ENCODE measurements at places on chromosomes 4 and X. TPM values are rescaled to one million over a fixed set of nuclear protein-coding genes. Genes with fewer than 3 reads are reported as not detected.
A peak's percentile ranks its signal among the peaks of the same experiment; 100 is the strongest.

- DNase-seq, result no peak
These were observed 173.1 kb downstream of the TMEM47 start for GRCh38 chrX:34483980-34484379.

DNA sequence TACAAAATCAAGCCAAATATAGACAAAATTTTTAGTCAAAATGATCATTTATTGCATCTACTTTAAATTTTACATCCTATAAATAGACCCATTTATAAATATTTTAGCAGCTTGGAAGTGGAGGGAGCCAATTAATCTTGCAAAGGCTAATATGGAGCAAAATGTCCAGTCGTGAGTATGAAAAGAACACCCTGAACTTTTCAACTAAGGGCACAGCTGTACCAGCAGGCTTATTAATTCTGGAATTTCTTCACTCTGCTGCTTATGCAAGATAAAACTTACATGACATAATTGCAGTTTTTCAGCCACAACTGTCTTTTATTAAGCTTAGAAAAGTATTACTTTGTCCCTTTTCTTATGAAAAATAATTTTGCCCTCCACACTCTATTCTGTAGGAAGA, 22.9 kb upstream of the USP53 start:
- DNase-seq, result no peak

- peak; percentile 14 for DNase-seq
These were observed 104.7 kb downstream of the NKX6-1 start for GRCh38 chr4:84394386-84394785.

- DNase-seq, result no peak
These were observed 164.8 kb downstream of the CHM start for GRCh38 chrX:85882601-85883000.

DNA sequence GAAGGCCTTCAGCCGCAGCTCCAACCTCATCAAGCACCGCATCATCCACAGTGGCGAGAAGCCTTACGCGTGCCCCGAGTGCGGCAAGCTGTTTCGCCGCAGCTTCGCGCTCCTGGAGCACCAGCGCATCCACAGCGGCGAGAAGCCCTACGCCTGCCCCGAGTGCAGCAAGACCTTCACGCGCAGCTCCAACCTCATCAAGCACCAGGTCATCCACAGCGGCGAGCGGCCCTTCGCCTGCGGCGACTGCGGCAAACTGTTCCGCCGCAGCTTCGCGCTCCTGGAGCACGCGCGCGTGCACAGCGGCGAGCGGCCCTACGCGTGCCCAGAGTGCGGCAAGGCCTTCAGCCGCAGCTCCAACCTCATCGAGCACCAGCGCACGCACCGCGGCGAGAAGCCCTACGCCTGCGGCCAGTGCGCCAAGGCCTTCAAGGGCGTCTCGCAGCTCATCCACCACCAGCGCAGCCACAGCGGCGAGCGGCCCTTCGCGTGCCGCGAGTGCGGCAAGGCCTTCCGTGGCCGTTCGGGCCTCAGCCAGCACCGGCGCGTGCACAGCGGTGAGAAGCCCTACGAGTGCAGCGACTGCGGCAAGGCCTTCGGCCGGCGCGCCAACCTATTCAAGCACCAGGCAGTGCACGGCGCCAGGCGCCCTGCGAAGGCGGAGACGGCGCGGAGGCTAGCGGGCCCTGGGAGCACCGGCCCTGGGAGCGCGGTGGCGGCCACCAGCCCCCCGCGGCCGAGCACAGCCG, 9.8 kb downstream of the ZFP92 start:
- no peak for DNase-seq

GRCh38 chrX:15576019-15576418, 24.7 kb downstream of the ACE2 start:
- no peak for DNase-seq

GRCh38 chr4:71239365-71239764, 99.5 kb upstream of the SLC4A4 start:
- DNase-seq, result no peak

DNA sequence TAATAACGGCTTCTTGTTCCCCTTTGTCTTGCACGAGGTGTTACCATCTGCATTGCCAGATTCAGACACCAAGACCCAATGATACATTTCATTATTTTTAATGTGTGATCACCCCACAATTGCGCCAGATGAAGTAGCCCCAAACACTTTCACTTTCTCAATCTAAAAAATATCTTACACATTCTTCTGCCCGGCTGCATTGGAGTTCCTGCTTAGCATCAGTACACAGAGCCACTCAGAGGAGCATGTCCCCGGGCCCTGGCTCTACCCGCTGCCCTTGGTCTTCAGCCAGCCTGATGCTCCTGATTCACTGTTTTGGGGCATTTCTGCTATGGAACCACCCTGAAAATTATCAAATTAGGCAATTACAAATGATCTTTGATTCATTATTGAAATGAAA, 66.0 kb upstream of the TENM3 start:
- peak; percentile 59 for DNase-seq

DNA sequence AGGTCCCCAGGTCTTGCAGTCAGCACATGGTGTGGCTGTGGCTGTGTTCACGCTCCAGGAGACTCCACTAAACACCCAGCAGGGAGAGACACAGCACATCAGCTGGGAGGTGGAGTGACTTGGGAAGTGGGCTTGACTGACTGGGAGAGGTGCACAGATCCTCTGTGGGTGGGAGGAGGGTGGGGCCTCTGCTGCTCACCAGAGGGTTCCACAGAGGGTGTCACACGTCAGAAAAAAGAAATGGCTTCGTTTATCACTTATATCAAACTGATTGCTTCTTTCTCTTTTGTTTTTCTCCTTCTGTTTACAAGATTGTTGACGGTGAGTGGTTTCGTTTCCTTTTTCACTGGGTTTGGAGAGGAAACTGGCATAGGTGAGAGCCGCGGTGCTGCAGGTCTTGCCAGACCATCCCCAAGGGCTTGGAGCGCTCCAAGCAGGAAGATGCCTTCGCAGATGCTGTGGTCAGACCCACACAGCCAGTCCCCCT, 24.8 kb upstream of the FAM193A start:
- DNase-seq, result no peak

DNA sequence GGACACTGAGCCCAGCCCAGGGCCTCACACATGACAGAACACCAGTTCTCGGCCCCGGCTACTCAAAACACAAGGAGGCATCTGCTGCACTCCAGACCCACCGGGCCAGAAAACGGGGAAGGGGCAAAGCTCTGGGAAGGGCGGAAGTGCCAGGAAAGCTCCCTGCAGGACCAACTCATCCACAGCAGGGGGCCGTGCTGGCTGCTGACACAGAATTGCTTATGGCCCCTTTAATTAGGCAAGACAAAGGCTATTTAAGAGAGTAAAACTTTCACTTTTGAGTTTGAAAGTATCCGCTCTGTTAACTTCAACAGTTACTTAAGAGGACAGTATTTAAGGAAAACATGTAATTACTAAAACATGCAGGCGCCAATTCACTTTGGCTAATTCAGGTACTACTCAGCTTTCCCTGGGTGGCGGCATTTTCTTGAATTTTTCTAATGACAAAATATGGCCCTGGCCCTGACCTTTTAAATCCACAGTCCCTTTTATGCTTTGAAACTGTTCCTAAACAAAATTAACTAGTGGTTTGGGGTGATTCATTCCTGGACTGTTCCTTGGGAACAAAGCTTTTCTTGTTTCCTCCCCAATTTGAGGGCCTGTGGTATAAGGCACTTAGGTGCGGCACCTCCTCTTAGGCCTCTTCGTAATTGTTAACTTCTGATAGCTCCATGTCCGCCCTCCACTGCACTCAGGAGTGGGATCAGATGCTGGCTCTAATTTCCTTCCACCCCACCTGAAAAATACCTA, 40.4 kb downstream of the NSG1 start:
- peak; percentile 33 for DNase-seq

DNA sequence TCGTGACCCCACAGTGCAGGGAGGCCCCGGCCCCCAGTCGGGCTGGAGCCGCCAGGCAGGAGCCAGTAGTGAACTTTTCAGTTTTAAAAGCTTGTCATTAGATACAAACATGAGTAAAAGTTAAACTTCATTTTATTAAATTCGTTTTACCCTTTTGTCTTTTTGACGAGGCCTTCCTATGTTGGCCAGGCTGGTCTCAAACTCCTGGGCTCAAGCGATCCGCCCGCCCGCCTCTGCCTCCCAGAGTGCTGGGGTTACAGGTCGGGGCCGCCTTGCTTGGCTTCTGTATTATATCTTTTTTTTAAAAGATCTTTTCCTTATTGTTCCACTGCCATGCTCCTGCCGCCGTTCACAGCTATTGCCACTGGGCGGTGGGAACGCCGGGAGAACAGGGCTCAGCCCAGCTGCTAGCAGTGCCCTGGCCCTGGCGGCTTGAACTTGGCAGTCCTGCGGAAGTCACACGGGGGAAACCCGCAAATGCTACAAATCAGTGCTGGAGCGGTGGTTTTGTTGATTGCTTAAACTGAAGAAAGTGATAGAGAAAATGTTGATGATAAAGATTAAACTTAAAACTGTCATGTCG, 968 bp upstream of the NELFA start:
- DNase-seq, result peak; percentile 75

- peak; percentile 9 for DNase-seq
These were observed 6.5 kb upstream of the USP46 start for GRCh38 chr4:52665592-52665991.

Gene F8A3
- total RNA-seq, result 1.1 TPM

Gene HS3ST1
- total RNA-seq, result not detected

DNA sequence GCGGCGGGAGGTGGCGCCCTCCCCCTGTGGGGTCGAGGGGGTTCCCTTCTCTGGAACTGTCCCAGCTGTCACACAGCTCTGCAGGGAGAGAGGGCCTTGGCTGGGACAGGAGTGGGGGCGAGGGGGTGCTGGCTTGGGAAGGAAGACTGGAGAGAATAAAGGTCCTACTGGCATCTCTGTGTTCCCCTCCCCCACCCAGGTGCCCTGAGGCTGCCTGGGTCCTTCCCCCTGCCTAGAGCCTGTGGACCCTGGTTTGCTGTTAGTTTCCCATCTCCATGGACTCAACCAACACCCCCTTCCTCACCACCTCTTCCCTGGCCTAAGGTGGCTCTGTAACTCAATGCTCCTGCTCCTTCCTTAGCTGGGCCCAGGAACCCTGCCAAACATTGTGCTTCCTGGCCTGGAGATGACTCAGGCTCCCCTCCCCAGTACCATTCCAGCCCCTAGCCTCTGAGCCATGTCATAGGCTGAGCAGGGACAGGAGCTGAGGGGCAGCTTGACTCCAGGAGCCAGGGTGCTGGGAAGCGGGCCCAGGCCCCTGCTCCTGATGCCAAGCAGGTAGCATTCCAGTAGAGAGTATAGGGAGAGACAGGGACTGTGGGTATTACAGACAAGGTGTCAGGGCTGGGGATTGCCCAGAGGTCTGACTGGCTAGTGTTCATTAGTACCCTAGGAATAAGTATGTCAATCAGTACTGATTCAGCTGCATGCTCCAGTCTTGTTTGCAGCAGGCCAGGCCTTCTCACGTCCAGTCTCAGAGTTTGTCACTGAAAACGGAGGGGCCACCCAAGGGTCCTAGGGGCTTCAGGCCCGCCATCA, 100.7 kb downstream of the EFNB1 start:
- DNase-seq, result peak; percentile 83

DNA sequence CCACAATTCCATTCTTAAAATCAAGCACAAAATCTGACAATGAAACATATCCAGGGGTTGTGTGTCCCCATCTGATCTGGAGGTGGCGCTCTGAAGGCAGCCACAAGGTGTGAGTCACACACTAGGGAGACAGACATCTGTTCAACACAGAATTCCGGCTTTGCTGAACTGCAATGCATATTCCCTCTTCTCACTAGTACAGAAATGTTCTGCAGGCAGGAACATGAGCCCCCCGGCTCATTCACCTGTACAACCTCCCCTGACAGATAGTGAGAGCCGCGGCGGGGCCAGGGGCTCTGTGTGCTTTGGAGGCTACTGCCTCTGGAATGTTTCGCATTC, 41.9 kb downstream of the WDR1 start:
- DNase-seq, result peak; percentile 53

Gene GRIA3
- total RNA-seq, result 0.36 TPM

DNA sequence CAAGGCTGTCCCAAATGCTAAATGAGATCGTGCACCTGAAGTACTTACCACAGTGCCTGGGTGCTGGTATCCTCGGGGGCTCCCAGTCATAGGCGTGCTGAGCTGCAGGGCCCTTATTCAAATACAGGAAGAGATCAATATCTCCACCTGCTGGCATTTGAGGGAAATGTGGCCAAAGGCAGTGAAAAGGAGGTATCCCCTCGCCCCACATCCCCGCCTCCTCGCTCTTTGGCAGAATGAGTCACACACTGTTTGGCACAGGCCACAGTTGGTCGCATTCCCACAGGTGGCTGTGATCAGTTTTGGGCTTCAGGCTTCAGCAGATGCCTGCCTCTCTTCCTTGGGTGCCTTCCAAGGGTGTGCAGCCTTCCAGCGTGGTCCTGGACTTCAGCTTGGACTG, 28.4 kb downstream of the ZNF185 start:
- DNase-seq, result peak; percentile 77

- DNase-seq, result no peak
These were observed 243.6 kb downstream of the ANK2 start for GRCh38 chr4:113293043-113293560.

DNA sequence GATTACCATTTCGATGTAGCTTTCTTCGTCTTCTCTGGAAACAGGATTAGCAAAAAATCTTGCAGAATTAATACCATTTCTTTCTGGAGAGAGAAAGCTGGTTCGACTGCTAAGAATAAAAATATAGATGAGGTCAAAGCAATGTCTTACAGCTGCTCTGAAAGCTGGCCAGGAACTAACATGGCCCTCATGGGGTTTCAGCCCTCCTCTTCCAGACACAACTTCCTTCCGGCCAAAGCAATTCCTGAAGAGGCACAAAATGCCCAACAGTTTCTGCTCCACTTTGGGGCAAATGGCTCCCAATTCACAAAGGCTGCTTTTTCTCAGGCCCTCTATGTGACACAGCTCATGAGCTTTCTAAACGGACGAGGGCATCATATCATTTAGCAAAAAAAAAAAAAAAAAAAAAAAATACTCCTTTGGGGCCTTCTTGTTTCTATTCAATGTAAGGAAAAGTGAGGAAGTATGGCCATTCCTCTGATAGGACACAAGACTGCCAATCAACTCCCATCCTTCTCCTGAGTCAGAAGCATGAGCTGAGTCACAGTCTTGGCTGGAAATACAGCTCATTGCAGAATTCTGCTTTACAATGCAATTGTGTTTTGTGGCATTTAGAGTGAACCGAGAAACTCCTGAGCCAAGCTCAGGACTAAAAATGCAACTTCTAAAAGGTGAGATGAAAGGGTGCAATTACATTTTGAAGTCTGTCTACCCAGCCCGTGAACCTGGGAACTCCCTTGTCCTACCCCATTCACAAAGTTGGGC, 42.7 kb upstream of the CTAG2 start:
- DNase-seq, result peak; percentile 65

DNA sequence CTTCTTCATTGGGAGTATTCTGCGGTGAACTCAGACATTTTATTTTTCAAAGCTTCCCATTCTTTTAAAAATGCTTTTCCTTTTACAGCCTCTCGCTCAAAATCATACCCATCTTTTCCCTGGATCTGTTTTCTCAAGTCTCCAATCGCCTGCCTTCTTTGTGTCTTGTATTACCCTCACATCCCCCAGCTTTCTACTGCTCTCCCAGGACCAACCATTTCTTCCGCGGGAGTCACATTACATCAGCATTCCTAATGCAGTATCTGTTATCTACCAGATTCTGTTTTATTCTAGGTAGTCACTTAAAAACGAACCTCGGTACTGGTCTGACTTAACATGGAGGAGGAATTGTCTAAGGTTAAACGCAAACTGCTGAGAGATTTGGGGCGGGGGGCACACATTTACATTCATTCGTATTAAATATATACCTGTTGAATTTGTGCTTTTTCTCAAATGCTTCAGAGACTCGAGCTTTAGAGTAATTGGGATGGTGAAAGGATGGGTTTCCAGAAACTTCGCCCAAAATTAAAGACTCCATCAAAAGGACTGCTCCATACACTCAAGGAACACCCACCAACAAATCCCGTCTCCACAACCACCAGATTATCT, 493 bp upstream of the UCHL1 start:
- no peak for DNase-seq
